ENCODE measurements at places on chromosomes 1 and 21.

GRCh38 chr1:234463749-234464148 lies 15.2 kb downstream of the TARBP1 start:
- DNase-seq: no peak

DNA sequence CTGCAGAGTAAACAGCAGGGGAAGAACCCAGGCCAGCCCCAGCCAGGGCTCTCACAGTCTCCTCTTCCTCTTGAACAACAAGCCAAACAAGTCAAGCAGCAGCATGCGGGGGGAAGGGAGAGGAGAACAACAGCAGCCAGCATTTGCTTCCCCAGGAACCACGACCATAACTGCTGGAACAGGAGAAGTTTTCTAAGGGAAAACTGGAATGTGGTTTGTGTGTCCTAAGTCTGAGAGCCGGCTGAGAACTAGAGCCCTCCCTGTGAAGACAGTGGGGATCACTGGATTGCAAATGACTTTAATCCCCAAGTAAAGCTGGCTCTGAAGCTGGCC lies 48.2 kb downstream of the COQ8A start:
- no peak for DNase-seq

GRCh38 chr21:34276711-34277425 lies 86.9 kb upstream of the KCNE2 start:
- DNase-seq: no peak

DNA sequence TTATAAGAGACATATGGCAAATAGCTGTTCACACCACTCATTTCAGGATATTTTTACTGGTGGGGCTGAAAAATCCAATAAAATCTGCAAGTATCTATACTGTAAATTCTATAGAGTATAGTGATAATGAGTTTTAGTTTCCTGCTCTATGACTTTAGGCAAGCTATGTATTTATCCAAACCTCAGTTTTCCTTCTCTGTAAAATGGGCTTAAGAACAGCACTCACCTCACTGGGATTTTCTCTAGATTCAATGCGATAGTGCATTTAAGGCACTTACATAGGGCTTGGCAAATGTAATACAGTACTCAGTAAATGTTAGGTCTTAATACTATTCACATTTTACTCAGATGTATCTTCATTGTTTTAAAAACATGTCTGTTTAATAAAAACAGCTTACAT lies 168.7 kb downstream of the ATG4C start:
- no peak for DNase-seq

DNA sequence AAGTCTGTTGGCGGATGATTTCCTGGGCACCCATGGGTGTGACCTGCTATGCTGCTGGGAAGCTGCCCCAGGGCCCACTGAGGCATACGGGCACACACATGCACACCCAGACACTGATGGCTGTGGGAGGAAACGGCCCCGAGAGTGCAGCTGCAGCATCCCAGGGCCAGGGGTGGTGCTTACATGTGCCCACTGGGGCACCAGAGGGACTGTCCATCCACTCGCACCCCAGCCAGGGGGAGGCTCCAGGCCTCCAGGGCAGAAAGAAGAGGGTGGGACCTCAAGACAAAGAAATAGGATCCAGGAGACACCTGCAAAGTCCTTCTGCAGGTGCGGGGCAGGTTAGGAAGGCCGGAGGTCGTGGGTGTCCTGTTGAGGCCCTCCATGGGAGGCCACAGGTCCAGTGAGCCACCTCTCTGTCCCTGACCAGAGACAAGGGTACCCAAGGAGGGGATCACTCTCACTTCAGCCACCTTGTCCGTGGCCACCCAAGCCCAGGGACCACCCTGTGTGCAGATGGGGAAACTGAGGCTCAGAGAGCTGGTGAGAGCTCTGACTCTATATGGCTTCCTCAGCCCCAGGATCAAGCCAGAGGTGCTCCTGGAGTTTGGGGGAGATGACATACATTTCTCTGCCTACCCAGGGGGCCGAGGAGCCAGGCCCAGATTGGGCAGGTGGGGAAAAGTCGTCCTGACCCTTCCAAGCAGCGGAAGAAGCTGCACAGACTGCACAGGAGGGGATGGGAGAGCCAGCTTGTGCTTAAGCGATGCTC lies 57.1 kb downstream of the WNT9A start:
- no peak for DNase-seq

Measured in anterior cingulate cortex (tissue), 58 donors.